ENCODE measurements at places on chromosomes 12 and 14.

- no peak for DNase-seq
Observed at GRCh38 chr12:116672842-116673516, 64.9 kb downstream of the SPRING1 start.

DNA sequence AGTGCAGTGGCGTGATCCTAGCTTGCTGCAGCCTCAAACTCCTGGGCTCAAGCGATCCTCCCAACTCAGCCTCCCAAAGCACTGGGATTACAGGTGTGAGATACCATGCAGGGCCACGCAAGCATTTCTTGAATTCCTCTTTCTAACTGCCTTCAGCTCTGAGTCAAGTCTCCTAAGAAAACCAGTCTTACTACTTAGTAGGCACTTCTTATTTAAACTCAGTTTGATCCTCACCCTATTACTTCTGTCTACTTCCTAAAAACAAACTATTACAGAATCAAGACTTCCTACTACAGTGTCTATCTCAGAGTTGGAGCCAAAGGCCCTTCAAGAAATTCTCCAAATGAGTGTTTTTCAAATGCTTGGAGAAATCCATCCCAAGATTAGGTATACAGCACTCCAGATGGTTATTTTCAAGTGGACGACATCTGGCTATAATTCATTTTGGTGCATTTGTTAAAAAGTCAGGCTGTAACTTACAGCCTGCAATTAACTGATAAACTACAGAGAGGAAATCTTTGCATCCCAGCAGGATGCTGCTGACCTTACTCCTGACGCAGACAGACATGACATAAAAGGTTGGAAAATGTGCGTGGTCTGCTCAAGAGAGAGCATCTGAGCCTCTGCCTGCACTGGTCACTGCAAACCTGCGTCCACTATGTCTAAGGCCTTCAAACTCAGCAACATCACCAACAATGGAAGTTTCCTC lies 34.7 kb downstream of the SSH1 start:
- DNase-seq: peak; percentile 84

DNA sequence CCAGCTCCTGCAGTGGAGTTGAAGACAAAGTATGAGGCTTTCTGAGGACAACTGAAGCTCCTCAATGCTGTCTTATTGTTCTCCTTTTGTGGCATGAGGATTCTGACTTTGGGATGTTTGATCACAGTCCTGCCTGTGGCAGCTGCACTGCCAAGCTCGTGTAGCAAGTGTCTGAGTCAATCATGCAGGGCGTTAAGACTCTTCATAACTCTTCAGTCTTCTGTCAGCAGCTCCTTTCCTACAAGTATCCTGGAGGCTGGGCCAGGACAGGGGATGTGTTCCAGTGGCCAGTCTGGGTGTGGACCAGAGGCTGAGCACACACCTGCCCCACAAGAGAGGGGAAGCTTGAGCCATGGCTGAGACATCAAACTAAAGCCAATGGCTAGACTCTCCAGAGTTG lies 94.3 kb downstream of the PELI2 start:
- no peak for DNase-seq

- no peak for DNase-seq
Observed at GRCh38 chr12:47774663-47775062, 1.6 kb downstream of the SLC48A1 start.

- DNase-seq: no peak
Observed at GRCh38 chr14:90816681-90817436, 629 bp upstream of the TTC7B start.

DNA sequence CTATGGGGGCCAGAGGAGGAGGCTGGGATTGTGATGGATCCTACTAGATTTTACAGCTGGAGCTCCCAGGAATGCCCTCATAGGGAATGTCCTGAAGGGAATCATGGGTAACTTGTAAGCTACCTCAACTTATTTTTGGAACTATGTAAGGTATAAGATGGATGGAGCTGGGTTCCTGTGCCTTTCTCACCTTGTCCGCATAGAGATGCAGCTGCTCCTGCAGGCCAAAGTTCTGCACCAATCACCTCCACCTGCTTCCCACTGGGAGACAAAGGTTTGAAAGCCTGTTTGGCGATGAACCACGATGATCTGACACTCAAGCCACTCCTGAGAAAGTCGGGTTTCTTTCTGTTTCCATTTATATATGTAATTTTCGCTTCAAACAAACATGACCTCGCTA lies 648 bp upstream of the AKAP5 start:
- no peak for DNase-seq

- DNase-seq: peak; percentile 26
Observed at GRCh38 chr14:70909733-70910614, 2.7 kb downstream of the PCNX1 start.

GRCh38 chr12:57816855-57817151 lies 1.7 kb downstream of the AVIL start:
- peak; percentile 79 for DNase-seq

DNA sequence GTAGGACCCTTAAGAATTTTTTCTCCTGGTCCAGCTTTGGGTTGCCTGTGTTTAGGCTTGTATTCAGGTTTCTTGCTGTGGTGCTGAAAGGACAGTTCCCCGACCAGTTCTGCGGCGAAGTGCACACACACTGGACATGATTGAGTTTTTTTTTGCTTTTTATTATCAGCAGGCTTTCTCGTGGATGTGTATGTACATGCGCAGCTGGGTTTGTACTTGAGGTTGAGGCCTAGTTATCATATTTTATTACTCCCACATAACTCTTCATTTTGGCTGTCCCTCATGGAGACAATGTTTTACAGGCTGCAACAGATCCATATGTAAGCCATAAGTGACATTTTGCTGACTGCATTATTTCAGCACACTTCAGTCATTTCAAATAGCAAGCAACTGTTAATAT lies 2.5 kb downstream of the SCN8A start:
- peak; percentile 56 for DNase-seq

- DNase-seq: peak; percentile 42
Observed at GRCh38 chr14:75022655-75023054, 19.9 kb downstream of the EIF2B2 start.

DNA sequence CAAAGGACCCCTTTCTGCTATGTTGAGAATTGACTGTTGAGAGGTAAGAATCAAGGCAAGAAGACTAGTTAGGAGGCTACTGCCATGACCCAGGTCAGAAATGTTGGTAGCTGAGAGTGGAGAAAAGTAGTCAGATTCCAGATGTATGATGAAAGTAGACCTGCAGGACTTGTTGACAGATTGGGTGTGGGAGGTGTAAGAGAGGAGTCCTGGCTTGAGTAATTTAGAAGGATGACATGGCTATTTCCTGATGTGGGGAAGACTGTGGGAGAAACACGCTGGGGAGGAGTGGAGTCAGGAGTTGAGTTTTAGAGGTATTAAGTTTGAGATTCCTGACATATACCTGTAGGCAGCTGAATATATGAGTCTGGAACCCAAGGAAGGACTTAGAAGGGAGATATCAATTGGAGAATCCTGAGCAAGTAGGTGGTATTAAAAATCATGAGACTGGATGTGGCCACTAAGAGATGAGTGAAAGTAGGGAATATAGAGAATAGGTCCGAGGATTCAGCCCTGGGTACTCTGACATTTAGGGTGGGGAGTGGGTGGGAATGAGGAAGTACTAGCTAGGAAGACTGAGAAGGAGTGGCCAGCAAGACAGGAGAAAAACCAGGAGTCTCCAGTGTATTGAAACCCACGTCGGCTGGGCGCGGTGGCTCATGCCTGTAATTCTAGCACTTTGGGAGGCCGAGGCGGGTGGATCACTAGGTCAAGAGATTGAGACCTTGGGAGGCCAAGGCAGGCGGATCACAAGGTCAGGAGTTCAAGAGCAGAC lies 12.6 kb upstream of the DDX47 start:
- DNase-seq: peak; percentile 40

GRCh38 chr14:53646925-53647324 lies 309.7 kb downstream of the BMP4 start:
- DNase-seq: no peak

GRCh38 chr12:25975682-25976081 lies 17.2 kb downstream of the RASSF8 start:
- no peak for DNase-seq

- DNase-seq: no peak
Observed at GRCh38 chr14:96194657-96195431, 9.8 kb upstream of the BDKRB2 start.

DNA sequence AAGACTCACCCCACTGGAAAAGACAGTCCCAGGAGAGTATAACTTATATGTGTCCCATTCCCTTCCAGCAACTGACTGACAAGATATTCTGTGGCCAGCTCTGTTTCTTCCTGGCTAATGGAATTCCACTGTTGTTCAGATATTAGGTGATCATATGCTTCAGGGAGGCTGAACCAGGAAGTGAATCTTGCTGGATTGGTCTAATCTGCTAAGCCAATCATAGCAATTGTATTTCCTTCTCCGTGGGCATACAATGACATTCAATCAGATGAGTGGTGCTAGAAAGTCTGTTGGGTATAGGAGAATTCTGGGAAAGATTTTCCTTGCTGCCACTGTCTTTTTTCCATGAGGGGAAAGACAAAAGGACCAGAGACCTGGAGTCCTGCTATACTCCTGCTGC lies 12.1 kb downstream of the PYGL start:
- DNase-seq: peak; percentile 27

DNA sequence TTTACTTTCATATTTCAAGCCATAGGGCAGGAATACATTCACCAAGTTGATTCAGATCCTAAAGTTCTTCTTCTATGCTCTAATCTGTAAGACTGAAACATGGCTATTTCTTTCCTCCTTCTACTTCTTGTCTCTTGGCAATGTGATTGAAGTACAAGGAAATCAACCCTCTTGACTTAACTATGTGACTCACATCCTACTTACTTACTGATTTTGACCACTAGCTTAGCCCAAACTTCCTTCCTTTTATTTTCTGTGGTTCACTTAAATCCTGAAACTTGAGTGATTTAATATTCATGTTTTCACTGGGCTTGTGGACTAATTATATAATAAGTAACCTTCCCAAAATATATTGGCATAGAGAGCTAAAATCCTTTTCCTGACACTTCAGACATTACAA lies 111.2 kb upstream of the NOVA1 start:
- no peak for DNase-seq

GRCh38 chr14:38248321-38249028 lies 7.4 kb downstream of the CLEC14A start:
- DNase-seq: no peak

DNA sequence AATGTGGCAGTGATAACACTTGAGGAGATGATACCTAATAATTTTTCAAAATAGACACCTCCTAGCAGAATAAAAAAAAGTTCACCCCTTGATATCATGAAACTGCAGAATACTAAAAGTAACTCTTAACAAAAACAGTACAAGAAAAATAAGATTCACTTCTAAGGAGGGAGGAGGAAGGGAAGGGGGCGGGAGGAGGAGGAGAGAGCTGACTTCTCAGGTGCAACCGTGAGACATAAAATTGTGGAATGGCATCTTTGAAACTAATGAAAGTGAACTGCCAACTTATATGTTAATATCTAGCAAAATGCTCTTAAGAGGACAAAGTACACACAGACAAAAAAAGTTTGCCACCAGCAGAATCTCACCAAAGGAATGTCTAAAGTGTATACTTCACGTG lies 115.8 kb downstream of the SCFD1 start:
- no peak for DNase-seq

- DNase-seq: no peak
Observed at GRCh38 chr12:30706476-30706875, 10.8 kb upstream of the IPO8 start.

Data from suppressor macrophage treated with lipopolysaccharide for 1 hour (primary cell).